ENCODE measurements at places on chromosomes 11 and 22.

DNA sequence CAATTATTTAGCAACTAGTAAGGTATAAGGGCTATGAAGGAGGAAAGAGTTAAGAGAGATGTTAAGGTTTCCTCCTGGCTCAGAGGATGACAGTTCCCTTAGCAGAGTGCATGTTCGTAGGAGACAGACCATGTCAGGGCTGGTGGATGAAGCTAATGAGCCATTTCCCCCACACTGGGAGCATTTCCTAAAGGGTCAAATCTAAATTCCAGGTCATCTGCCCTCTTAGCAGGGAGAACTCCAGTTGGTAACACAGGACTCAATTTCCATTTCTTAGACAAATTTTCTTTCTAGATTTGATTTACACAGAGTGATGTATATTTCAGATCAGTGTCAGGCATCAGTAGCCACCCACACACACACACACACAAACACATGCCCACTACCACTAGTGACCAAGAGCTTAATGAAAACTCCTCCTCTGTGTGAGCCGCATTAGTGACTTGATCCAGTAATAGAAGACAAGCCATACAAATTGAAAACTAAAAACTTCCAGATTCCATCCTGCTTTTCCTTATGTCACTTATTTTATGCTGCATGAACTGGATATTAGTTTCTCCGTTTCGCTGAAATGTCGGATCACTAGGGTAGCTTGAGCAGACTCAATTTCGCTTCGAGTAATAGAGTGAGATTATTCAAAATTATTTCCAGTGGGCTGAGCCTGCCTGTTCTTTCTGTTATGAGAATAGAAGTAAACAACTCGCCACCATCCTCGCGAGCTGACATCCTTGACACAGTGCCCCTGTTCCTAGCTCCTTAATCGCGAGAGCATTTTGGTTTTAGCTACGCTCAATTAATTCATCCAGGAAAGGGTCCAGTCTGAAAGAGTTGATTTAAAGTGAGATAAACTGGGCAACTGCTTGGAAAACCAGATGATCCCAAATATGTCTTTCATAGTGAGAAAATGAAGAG lies 582.6 kb downstream of the SOX6 start:
- DNase-seq = no peak

GRCh38 chr11:126561327-126561893 lies 205.9 kb downstream of the ST3GAL4 start:
- DNase-seq = no peak

- no peak for DNase-seq
Observed at GRCh38 chr11:121340032-121340580, 47.5 kb downstream of the SC5D start.

GRCh38 chr11:73326929-73327811 lies 19.1 kb downstream of the ARHGEF17 start:
- no peak for DNase-seq

GRCh38 chr11:3953327-3953726 lies 97.9 kb downstream of the STIM1 start:
- DNase-seq = no peak

Data from sciatic nerve (tissue), 2 donors.